Frontal cortex (tissue), 4 donors: ENCODE measurements at places on chromosomes 1 and 21. TPM values are rescaled to one million over a fixed set of nuclear protein-coding genes. Genes with fewer than 3 reads are reported as not detected.

PCP4 gene
- total RNA-seq: 6.1 TPM

INSRR gene
- total RNA-seq: under 0.01 TPM

FCRL1 gene
- not detected for total RNA-seq

THEM5 gene
- not detected for total RNA-seq

CDCA8 gene
- total RNA-seq: 0.82 TPM

TSPAN2 gene
- 31.8 TPM for total RNA-seq
